ENCODE measurements at places on chromosomes 1 and 21. TPM values are rescaled to one million over a fixed set of nuclear protein-coding genes. Genes with fewer than 3 reads are reported as not detected.

DNA sequence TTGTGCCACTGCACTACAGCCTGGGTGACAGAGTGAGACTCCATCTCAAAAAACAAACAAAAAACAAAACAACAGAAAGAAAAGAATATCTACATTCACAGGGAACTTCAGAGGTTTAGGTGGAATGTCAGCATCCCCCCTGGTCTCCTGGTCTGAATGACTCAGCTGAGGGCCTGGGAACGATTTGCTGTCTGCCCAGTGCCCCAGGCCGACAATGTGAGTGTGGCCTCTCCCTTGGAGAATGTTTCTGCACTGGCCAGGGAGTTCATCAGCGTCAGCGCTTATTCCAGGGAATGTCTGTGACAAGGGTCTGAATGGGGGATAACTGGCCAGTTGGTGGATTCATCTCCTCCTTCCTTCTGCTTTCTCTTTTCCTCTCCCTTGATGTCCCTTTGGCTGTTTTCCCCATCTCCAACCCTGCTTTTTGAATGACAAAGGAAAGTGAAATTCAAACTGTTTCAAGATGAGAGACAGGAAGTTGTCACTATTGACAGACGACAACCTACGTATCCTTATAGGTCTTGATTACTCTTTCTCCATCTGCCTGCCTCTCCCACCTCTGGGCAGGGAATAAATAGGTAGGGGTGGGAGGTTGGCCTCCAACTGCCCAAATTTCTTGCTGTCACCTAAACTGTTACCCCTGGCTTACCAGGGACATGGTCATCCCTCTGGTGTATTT lies 213.1 kb downstream of the HHAT start:
- DNase-seq = no peak

DNA sequence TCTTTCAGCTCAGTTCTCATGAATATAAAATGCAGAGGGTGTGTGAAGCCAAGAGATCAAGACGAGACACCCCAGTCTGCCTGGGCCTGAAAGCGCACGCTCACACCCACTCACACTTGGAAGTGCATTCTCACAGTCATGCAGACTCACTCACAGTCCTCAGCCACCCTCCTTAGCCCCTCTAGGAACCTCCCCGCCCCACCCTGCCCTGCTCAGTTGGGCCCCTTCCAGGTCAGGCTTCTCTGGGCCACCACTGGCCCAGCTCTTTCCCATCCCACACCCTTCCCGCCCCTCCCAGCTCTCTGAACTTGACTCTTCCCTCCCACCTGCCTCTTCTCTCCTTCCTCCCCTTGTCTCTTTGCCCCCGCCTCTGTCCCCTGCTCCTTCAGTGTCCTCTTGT lies 93.8 kb downstream of the EPHB2 start:
- DNase-seq = no peak

The REG4 gene
- polyA plus RNA-seq = 0.85 TPM

- DNase-seq = no peak
Measured at GRCh38 chr21:35849144-35849543, 211.2 kb downstream of the SETD4 start.

GRCh38 chr1:243851765-243852164 lies 1.7 kb upstream of the AKT3 start:
- DNase-seq = no peak

GRCh38 chr1:180173952-180174351 lies 19.3 kb downstream of the QSOX1 start:
- no peak for DNase-seq

GRCh38 chr1:21886486-21887215 lies 50.5 kb downstream of the HSPG2 start:
- no peak for DNase-seq

The KRTAP13-2 gene
- polyA plus RNA-seq = not detected

DNA sequence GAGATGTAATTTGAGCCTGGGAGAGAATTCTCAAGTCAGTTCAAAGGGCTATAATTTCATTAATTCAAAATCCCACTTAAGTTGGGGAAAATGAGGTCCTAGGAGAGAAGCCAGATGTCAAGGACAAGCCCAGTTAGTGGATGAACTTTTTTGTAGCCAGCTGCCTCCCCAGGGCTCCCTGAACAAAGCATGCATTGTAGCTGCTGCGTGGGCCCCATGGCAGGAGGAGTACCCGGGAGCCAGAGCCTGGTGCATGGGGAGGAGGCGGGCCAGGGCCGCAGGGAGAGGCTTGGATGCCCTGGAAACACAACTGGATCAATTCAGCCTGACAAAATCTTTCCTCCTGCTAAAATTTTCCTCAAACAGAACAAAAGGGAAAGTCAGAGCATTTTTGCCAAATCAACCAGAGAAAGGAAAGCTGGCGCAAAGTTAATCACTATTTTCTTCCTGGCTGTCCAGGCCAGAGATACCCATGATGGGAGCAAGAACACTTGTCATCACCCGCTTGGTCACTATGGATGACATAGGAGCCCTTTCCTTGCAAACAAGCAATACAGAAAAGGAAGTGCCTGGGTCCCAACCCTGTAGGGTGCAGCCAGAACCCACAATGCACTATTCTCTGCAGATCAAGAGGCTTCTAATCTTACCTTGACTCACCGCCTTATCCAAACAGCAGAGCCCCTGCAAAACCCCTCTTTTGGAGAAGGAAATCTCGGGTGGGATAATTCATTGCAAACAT lies 248.1 kb upstream of the RAB4A start:
- no peak for DNase-seq

DNA sequence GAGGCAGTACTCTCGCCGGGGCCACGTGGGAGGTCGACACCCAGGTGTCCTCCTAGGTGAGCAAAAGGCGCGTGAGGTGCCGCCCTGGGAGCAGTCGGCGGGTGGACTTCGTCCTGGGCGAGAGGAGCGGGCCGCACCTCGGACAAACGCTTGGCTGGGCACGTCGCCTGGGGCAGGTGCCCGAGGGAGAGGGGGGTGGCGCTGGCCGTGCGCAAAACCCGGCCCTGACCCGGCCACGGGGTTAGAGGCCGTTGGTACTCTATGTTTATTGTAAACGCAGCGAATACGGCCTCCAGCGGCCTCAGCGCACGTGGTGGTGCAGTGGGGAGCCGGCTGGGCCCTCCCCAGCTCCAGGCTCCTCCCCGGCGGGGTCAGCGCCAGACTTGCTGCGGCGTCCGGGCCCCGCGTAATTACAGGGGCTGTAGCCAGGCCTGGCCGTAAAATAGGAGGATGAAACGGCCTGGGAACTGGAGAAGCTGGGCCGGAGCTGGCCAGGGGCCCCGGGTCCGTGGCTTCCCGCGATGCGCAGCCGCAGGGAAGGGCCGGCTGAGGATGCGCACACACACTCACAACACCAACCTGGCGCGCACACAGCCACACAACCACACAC lies 1.6 kb upstream of the EFNA1 start:
- no peak for DNase-seq

DNA sequence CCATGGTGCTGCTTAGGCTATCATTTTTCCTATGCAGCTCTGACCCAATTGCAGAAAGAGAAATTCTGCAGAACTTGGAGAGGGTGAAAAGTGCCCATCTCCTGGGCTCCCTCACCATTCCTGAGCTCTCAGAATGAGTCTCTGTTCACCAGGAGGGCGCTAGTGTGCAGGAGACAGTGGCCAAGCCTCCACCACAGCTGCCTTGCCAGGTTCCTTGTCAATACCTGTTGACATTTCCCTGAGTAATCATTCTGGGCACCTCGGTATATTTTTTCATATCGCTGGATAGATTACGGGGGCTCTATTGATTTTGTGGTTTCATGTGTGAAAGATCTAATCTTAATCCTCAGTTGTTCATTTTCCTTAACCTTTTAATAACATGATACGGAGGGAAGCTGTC lies 13.0 kb upstream of the C8B start:
- no peak for DNase-seq

- no peak for DNase-seq
Measured at GRCh38 chr1:37560401-37561132, 3.8 kb downstream of the DNALI1 start.

DNA sequence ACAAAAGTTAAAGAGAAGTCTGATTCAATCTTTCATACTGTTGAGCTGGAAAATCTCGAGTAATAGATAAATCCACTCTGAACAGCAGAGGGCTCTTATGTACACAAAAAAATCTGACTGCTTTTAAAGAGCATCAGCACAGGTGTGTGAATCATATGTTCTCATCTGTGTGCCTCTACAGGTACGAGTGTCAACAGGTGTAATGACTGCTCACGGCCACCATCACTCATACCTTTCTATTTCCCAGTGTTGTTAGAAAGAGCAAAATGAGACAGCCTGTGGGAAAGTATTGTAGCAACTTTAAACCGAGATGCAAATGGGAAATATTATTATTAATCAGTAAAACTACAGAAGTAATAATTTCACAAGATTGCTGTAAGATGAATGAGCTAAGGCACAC lies 49.0 kb upstream of the SCAF4 start:
- no peak for DNase-seq

- DNase-seq = no peak
Measured at GRCh38 chr1:82578086-82578726, 777.5 kb downstream of the ADGRL2 start.

The RPAP2 gene
- polyA plus RNA-seq = 30.3 TPM

The TARBP1 gene
- polyA plus RNA-seq = 45.0 TPM

The KRTAP11-1 gene
- not detected for polyA plus RNA-seq

GRCh38 chr1:156503698-156504437 lies 3.3 kb upstream of the MEF2D start:
- DNase-seq = no peak

DNA sequence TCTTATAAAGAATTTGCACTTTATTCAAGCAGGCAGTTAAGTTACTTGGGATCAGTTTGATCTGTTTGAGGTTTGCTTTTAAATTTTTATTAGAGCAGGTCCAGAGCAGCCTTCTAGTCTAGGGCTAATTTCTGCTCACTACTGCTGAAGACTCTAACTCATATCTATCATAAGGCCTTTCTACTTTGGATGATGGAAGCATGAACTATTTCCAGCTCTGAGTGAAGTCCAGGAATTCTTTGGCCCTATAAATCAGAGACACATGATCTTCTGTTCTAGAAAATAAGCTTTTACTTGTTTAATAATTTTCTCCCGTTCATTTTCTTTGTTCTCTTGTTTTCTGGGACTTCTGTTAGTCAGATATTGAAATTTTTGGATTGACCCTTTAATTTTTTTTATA lies 14.7 kb downstream of the NIBAN1 start:
- no peak for DNase-seq

The DMBX1 gene
- not detected for polyA plus RNA-seq

GRCh38 chr1:175317309-175317708 lies 124.7 kb upstream of the KIAA0040 start:
- DNase-seq = no peak

The WDTC1 gene
- 38.8 TPM for polyA plus RNA-seq

DNA sequence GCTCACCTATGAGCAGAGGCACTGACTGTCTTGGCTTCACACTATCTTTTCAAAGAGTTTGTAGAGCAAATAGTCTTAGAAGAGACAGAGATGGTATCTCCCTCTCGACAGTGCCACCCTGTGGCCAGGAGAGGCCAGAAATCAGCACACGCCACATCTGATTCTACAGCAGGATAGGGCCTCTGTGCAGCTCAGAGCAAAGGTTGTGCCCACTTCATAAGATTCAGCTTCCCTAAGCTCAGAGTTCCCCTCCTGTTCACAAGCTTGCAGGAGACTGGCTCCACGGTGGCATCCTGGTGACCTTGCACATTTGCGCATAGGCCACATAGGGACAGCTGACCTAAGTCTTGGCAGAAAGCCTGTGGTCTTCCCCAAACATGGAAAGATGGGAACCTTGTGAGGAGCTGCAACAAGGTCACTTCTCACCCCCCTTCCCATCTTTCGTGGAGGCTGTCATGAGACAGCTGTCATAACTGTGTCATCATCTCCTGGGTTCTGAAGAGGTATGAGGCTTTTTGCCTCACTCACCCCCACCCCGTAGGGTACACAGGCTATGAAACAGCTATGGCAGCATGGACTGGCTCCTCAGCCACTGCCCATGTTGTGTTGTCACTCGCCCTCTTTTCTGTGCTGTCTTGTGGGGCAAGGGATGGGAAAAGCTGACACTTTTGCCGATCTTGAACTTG lies 3.0 kb downstream of the ITLN2 start:
- DNase-seq = peak; percentile 36

- no peak for DNase-seq
Measured at GRCh38 chr1:16267690-16268180, 30.8 kb upstream of the CPLANE2 start.

The CADM3 gene
- 0.21 TPM for polyA plus RNA-seq

DNA sequence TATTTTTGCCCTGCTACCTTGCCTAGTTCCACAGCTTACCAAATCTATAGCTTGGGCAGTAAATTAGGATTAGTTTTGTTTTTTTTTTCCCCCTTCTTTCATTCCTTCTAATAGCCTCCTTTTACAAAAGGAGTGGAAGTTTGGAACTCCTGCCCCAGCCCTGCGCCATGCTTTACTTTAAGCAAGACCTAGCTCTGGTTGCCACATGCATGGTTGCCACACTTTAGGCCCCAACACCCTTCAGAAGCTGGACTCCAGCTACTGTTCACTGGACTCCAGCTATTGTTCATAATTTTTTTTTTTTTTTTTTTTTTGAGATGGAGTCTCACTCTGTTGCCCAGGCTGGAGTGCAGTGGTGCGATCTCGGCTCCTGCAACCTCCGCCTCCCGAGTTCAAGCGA lies 115.8 kb downstream of the NR5A2 start:
- DNase-seq = no peak

GRCh38 chr1:2492091-2492490 lies 16.0 kb downstream of the PLCH2 start:
- DNase-seq = no peak

The LRRC8C gene
- 8.4 TPM for polyA plus RNA-seq

- DNase-seq = no peak
Measured at GRCh38 chr1:198845271-198845670, 206.4 kb downstream of the PTPRC start.

DNA sequence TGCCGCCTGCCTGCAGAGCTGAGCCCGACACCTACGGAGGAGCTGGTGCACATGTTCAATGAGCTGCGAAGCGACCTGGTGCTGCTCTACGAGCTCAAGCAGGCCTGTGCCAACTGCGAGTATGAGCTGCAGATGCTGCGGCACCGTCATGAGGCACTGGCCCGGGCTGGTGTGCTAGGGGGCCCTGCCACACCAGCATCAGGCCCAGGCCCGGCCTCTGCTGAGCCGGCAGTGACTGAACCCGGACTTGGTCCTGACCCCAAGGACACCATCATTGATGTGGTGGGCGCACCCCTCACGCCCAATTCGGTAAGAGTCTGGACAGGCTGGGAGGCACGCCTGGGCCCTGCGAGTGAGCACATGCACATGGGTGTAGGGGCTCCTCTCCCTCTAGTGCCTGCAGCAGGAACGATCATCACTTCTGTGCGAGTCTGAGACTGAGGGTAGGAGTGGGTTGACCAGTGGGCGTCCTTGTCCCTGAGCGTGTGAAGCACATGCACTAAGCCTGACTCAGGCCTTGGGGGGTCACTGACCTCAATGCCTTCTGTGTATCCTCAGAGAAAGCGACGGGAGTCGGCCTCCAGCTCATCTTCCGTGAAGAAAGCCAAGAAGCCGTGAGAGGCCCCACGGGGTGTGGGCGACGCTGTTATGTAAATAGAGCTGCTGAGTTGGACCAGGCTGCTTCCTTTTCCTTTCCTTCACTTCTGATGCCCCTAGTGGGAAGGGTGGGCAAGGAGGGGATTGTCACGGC lies 6.9 kb downstream of the DMAP1 start:
- no peak for DNase-seq
